ENCODE measurements at places on chromosomes 11 and 22.

- no peak for DNase-seq
Observed at GRCh38 chr11:18936002-18936673, 3.1 kb downstream of the MRGPRX1 start.

GRCh38 chr11:62499944-62500649, 46.5 kb downstream of the AHNAK start:
- DNase-seq: no peak

- no peak for DNase-seq
Observed at GRCh38 chr11:102345904-102346303, 1.1 kb upstream of the BIRC2 start.

- no peak for DNase-seq
Observed at GRCh38 chr11:30652801-30653200, 66.6 kb upstream of the MPPED2 start.

GRCh38 chr11:131582021-131582525, 211.7 kb downstream of the NTM start:
- no peak for DNase-seq

GRCh38 chr11:74680703-74681531, 50.3 kb downstream of the CHRDL2 start:
- no peak for DNase-seq

All from cerebellar nuclear complex (tissue), 1 donor.